Stimulated activated CD8-positive, alpha-beta memory T cell treated with anti-CD3 and anti-CD28 coated beads, Interleukin-7, amount 100 ng/mL, for 1 hour (primary cell): ENCODE measurements at places on chromosomes 11 and 22.

- DNase-seq, result no peak
Observed at GRCh38 chr11:71436861-71437260, 11.3 kb downstream of the DHCR7 start.

DNA sequence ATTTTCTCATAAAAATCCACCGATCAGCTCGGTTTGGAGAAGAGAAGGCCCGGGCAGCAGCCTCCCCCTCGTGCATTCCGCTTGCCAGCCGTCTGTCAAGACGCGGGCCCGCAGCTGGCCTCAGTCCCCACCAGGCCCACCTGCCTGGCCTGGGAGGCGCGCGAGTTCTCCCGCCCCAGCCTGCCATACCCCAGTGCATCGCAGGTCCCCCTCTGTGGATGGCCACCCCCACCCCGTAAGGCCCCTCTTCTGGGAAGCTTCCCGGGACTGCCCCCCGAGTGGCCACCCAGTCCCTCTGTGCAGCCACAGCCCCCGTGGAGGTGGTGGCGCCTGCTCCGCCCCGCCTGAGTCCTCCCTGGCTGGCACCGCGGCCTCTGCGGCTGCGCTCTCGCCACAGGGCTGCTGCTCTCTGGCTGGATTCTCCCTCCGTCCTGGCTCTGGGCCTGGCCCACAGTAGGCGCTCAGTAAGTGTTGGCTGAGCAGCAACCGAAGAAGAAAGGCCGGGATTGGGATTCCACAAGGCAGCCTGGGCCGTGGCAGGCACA is 74.0 kb upstream of the TCF20 start:
- no peak for DNase-seq

GRCh38 chr11:1405186-1406020 is 15.7 kb downstream of the BRSK2 start:
- no peak for DNase-seq

GRCh38 chr11:65586676-65587075 is 8.9 kb downstream of the KCNK7 start:
- no peak for DNase-seq

GRCh38 chr22:17922925-17923903 is 101.1 kb downstream of the MICAL3 start:
- DNase-seq, result no peak

- DNase-seq, result no peak
Observed at GRCh38 chr11:102582140-102582539, 43.0 kb downstream of the MMP20 start.

GRCh38 chr11:111137846-111138245 is 107.7 kb upstream of the POU2AF2 start:
- DNase-seq, result no peak

DNA sequence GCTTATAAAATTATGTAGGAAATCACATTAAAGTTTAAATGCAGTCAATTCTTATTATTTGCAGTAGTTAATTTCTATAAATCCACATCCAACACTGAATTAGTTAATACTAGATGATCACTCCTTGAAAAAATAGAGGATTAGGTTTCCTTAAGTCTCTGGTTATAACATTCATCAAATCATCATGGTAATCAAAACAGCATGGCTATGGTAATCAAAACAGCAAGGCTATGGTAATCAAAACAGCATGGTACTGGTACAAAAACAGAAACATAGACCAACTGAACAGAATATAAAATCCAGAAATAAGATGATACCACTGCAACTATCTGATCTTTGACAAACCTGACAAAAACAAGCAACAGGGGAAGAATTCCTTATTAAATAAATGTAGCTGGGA is 814.6 kb upstream of the CCDC179 start:
- no peak for DNase-seq

DNA sequence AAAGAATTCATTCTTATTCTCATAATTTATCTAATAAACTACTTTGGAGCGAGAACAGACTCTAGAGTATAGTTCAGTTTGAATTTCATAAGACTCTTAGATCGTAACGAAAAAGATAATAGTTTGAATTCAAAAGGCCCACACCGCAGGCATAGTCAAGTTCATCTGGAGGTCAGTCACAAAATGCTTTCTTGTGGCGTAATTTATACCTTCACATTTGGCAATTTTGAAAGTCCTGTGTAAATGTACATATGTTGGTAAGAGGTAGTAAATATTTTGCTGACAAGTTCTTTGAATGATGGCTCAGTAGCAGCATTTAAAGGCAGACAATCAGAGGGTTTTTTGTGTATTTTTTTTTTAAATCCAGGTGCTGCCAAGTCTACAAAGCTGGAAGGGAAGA is 88.1 kb downstream of the TEAD1 start:
- DNase-seq, result no peak

- DNase-seq, result no peak
Observed at GRCh38 chr11:16086229-16086819, 270.0 kb downstream of the SOX6 start.

GRCh38 chr22:38681582-38682335 is at the start of gene TOMM22:
TSS of gene TOMM22 (plus strand) at chr22:38681957. CDS start at chr22:38681979, 22 bp downstream.
- peak; percentile 68 for DNase-seq

GRCh38 chr11:17978553-17979287 is 34.1 kb downstream of the SERGEF start:
- no peak for DNase-seq

GRCh38 chr11:9078113-9079086 is 13.0 kb downstream of the SCUBE2 start:
- no peak for DNase-seq

DNA sequence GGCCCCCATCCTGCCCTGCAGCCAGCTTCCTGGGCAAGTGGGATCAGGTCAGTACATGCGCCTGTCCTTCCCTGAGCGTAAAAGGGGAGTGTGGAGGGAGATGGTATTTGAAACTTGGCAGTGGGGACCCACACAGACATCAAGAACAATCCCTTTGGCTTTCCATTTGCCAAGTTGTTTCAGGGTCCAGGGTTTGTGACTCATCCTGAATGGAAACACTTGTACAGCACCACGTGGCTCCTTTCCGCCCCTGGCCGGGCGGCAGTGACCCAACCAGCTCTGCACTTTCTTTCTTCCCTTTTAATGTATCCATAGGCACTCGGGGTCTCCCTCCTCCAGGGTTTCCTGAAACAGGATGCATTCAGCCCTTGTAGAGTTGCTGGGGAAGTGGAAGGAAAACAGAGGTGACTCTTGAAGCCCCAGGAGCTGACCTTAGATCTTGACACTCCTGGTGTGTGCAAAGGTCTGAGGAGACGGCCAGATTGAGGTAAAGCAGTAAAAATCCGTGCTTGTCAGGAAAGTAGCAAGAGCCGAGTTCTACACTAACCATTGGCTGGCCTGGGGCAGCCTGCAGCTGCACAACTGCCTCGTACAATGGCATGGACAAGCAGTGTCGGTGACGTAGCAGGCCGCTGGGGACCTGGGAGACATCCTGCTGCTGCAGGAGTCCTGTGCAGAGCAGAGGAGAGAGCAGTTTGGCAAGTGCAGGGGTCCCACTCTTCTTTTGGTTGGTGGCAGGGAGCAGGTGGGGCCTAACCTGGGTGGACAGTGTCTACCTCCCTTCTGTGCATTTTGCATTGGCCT is 189.8 kb downstream of the SNX19 start:
- DNase-seq, result no peak

DNA sequence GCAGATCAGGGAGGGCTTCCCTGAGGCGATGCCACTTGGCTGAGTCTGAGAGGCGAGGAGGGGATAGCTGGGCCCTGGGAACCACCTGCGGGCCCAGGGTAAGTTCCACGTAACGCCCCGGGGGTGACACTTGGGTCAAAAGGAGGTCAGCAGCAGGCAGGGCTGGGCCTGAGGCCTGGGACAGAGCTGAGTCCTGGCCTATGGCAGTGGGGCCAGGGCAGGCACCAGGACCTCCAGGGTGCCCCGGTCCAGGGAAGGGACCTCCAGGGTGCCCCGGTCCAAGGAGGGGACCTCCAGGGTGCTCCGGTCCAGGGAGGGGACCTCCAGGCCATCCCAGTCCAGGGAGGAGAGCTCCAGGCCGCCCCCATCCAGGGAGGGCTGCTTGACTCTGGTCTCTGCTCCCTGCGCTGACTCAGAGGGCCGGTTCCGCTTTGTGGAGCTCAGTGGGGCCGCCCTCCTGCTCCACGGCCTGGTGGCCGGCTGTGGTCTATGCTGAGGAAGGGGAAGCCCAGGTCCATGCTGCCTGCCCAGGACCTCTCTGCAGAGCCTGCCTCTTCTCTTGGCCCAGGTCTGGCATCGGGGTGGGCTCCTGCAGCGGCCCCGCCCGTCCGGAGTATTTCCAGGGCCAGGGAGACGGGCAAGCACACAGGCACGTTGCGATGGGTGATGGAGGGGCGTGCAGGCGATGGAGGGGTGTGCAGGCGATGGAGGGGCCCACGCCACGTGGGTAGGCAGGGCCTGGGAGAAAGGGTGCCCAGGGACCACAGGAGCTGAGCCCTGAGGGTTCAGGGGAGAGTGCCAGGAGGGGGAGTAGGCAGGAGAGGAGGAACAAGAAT is 19.5 kb upstream of the WNT7B start:
- no peak for DNase-seq

- no peak for DNase-seq
Observed at GRCh38 chr22:33898121-33898520, 22.2 kb downstream of the LARGE1 start.

DNA sequence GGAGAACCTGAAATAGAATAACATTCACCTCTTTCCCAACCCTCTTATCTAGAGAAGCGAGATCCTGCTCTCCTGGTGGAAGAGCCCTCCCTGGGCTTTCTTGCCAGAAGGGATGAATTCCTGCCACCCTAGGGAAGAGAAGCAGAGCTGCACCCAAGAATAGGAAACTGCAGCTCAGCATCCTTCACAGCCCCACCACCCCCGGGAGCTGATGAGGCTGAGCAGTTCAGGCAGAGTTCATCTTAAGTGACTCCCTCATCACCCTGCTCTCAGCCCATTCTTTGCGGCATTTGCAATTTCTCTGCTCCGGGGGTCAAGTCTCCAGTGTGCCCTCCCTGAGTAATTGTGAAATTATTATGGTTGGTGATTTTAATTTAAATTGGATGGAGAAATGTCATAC is 514.9 kb downstream of the BUD13 start:
- DNase-seq, result no peak

DNA sequence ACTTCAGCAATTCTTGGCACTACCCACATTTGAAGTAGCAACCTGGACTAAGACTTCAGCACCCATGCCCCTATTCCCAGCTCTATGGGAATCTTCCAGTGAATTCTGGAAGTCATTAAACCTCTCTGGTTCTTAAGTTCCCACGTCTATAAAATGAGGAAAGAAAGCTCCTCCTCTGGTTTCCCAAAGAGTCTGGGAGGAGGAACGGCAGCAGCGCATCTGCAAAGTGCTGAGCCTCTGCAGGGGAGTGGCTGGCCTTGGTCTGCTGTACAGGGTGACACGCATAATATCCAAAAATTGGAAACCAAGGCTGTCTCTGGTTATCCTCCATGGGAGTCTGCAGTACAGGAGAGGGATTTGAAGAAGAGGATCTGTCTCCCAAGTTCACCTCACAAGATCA is 73.6 kb upstream of the TP53I11 start:
- no peak for DNase-seq

DNA sequence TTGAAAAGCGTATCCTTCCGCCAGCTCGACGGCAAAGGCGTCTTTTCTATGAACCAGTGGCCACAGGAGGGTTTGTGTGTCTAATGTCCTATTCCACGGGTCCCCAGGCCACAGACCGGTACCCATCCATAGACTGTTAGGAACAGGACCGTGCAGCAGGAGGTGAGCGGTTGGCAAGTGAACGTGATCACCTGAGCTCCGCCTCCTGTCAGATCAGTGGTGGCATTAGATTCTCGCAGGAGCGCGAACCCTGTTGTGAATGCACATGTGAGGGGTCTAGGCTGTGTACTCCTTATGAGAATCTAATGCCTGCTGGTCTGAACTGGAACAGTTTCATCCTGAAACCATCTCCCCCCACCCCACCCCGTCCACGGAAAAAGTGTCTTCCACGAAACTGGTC is 62.7 kb upstream of the KCNQ1OT1 start:
- no peak for DNase-seq

- no peak for DNase-seq
Observed at GRCh38 chr11:112085822-112086421, 634 bp downstream of the TIMM8B start.

DNA sequence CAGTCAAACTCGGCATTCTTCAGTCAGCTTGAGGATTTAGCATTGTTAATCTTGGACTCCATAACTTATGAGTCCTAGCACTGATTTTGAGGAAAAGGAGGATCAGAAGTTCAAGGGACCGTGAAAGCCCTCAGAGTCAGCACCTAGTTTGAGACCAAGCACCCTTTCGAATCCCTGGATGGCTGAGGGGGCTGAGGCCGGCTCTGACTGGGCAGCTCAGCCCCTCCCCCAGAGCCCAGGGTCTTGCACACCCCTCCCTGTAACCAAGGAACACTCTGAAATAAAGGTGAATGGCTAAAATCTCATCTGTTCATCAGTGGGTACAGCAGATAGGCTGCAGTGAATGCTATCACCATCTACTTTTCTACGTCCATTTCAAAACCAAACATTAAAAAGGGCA is 27.3 kb downstream of the SLC25A18 start:
- no peak for DNase-seq

DNA sequence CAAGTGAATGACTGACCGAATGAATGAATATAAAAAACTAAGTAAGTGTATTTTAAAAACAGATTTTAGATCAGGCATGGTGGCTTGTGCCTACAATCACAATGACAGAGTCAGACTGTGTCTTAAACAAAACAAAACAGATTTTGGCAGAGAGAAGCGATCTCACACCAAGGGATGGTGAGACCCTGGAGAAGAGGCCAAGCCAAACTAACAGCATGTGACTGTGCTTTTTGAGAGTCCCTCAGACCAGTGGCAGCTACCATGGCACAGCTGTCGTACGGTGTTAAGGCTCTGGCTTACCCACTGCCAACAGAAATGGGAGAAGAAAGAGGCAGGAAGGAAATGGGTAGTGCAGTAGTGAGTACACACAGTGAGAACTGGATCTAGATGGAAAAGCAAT is 60.6 kb downstream of the SGSM3 start:
- no peak for DNase-seq

GRCh38 chr11:12914400-12914912 is 94.7 kb upstream of the RASSF10 start:
- DNase-seq, result no peak

DNA sequence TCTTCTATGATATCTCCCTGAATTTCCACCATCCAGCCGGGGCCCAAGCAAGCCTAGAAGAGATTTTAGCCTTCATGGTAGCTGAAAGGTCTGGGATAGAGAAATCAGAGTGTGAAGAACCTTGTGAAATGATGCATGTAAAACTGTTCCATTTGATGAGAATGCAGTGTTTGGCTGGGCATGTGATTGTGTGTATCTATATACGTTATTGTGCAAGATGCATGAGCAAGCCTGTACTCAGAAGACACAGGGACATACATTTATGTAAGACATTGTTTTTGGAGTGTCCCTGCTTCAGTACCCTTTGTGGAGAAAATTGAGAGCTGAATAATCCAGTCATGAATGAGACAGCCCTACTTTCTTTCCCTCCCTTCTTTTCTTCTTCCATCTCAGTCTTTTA is 15.2 kb upstream of the OR52K2 start:
- DNase-seq, result no peak

- DNase-seq, result no peak
Observed at GRCh38 chr11:121336279-121336937, 43.8 kb downstream of the SC5D start.

- DNase-seq, result no peak
Observed at GRCh38 chr11:45941285-45941684, 18.8 kb downstream of the LARGE2 start.

GRCh38 chr11:76995081-76995576 is 39.1 kb upstream of the B3GNT6 start:
- DNase-seq, result no peak

- DNase-seq, result no peak
Observed at GRCh38 chr11:2270322-2271076, at the start of gene ASCL2. TSS of gene ASCL2 (minus strand) at chr11:2270588. CDS start at chr11:2270332, 256 bp downstream.
